ENCODE measurements at places on chromosomes 6 and 20.
A peak's percentile ranks its signal among the peaks of the same experiment; 100 is the strongest.

- no peak for DNase-seq
Measured at GRCh38 chr6:13026557-13026956, 301.8 kb downstream of the TBC1D7 start.

DNA sequence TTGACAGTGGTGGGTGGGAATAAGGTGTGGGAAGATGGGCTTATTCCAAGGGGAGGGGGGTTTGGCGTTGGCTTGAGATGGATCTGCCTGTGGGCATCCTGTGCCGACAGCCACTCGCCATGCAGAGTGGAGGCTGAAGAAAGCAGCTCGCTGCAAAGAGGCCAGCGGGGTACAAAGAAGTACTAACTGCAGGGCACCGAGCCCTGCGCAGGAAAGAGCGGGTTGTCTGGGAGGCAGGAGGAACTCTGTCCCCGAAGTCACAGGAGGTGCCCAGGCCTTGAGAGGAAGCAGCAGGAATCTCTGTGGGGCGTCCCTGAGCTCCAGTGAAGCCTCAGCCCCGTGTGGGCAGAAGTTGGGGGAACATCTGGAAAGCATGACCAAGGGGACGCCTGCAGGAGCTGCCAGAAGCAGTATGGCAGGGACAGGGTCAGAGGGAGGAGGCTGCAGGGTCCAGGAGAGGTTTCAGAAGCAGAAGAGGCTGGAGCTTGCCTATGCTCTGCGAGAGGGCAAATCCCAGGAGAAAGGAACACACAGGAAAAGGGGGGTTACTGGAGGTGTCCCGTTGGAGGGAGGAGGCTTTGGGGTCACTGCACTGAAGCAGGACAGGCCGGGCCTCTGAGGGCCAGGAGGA, 77.2 kb downstream of the THBS2 start:
- DNase-seq = no peak

DNA sequence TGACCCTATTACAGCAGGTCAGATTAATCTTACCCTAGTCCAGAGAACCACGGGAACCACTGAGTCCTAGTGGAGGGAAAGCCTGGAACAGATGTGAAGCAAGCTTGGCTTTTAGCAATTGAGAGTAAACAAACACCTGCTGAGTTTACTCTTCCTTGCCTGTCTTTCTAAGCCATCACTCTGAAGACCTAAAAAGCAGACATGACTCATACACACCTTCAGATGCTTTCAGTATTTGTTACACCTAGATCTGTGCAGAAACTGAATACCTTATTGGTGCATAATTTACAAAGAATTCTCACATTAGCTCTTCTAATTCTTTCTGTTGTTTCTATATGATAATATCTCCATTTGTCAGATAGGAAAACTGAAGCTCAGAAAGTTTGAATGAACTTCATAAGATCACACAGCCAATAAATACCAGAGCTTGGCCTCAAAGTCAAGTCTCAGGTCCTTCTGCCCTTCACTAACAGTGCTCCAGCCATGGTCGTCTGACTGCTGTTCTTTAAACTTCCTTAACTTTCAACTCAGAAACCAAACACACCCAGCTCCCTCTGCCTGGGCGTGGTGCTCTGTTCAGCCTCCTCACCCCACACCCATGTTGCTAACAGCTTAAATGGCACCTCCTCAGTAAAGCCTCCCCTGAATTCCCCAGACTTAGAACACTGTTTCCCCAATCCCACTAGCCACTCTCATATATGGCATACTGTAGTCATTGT, 8.6 kb upstream of the GABBR1 start:
- no peak for DNase-seq

DNA sequence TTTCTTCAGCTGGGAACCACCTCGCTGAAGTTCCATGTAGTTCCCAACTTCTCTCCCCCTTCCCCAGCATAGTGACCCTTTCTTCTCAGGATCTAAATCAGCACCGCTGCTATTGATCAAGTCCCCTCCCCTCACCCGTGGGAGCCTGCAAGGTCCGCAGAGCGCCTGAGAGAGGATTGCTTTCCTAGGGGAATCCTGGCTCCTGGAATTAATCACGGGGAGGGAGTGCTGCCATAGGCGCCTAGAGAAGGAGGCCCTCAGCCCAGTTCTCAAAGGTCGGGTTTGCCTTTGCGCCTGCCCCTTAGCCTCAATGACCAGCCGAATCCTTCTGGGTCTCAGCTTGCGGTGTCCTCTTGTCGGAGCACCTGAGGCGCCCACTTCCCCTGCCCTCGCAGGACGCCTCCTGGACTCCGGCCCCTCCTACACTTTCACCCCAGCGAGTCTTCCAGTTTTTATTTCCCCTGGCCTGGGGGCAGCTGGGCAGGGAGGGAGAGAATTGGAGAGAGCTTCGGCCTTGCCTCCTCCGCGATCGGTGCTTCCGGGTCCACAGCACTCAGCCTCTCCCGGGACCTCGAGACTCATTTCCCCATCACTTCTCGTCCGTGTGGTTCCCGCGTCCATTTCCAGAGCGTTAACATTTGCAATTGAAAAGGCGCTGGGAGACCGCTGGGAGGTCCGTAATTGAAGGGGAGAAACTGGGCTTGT, 3.1 kb upstream of the NKX2-2 start:
- no peak for DNase-seq

DNA sequence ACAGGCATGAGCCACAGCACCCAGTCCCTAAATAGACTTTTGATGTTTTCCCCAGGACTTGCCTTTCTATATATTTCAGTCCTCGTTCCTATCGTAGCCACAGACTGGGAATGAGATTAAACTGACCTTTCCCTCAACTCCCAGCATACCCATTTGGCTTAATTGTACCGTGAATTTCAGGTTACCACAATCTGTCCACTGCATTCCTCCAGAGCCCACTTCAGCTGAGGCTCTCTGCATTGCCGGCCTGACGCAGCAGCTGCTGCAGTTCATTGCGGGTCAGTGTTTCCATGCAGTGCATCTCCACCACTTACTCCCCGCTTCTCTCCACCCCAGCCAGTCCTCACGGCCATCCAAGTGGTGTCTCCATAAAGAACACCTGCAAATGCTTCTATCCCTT, 103.1 kb upstream of the RIN2 start:
- no peak for DNase-seq

- no peak for DNase-seq
Measured at GRCh38 chr6:144480473-144480872, 195.3 kb downstream of the UTRN start.

DNA sequence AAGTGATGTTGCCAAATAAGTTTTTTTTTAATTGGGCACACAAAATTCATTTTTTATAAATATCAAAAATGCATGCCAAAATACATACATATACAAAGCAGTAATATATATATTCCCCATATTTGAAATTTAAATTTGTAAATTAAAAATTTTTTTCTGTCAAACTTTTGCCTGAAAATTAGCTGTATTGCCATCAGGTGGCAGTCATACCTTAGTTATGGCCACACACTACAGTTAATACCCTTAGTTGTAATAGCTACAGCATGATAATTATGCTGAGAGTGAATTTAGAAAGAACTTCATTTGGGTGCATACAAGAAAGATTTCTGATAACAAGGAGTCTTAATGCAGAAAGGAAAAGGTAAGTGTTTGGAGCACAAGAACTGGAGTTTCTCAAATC, 46.2 kb upstream of the SDHAF4 start:
- DNase-seq = no peak

- DNase-seq = peak; percentile 13
Measured at GRCh38 chr20:43799150-43799711, 72.4 kb upstream of the GTSF1L start.

DNA sequence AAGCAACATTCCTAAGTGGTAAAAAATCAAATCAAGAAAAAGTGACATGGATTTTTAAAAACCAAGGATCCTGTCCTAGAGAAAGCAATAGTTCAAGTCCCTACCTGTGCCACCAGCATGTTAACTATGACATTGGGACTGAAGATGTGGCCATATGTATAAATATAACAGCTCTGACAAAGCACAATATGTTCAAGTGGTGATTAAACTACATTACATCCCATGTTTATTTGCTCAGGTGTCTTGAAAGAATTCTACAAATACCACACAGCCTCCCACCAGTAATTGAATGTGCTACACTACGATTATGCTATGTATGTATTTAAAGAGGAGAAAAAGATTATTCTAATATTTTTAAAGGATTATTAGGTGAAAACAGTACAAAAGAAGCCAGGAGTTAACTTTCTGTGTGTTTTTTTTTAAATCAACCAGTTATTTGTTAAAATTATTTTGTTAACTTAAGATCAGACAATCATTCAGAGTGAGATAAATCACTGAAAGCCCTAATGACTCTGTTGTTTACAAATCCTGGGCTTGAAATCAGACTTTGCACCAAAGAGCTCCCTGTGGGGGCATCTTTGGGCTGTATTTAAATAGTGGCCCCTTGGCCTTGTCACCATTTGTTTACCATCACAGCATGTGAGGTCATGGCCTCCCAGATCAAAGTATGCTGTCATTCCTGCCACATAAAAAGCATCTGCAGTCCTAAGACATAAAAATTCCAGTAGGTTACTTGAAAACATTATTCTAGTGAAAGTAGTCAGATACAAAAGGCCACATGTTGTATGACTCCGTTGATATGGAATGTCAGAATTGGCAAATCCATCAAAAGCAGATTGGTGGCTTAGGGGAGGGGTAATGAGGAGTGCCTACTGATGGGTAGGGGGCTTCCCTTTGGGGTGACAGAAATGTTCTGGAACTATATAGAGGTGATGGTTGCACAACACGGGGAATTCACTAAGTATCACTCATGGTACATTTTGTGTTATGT, 17.1 kb downstream of the TTLL2 start:
- no peak for DNase-seq

DNA sequence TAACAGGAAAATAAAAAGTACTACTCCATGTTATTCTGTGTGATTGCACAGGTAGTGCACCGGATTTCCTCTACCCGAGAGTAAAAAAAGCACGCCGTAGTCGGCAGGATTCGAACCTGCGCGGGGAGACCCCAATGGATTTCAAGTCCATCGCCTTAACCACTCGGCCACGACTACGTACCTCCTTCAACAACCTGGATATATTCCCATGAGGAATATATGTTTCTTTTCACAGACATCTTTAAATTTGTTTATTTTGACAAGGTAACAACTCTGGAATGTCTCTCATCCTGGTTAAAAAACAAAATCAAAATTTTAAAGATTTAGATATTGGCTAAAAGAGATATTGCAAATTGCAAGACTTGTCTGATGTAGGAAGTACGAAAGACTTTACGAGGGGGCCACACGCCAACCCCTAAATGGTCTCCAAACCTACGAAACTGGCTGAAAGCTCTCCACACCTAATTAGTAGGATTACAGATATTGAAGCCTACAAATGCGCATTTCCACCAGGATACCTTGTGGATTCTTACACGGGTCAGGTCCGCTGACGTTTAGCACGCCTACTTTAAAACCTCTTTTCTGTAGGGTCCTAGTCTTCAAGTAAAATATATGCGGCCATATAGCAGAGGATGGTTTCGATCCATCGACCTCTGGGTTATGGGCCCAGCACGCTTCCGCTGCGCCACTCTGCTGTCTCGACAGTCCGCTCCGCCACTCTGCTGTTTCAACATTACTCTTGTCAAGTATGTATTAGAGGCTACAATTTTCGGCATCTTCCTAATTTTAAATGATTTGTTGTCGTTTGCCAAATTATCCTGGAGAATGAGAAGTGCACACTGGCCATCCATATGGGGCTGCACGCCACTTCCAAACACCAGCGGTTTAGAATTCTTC, 52.2 kb upstream of the BTN3A2 start:
- DNase-seq = peak; percentile 83

DNA sequence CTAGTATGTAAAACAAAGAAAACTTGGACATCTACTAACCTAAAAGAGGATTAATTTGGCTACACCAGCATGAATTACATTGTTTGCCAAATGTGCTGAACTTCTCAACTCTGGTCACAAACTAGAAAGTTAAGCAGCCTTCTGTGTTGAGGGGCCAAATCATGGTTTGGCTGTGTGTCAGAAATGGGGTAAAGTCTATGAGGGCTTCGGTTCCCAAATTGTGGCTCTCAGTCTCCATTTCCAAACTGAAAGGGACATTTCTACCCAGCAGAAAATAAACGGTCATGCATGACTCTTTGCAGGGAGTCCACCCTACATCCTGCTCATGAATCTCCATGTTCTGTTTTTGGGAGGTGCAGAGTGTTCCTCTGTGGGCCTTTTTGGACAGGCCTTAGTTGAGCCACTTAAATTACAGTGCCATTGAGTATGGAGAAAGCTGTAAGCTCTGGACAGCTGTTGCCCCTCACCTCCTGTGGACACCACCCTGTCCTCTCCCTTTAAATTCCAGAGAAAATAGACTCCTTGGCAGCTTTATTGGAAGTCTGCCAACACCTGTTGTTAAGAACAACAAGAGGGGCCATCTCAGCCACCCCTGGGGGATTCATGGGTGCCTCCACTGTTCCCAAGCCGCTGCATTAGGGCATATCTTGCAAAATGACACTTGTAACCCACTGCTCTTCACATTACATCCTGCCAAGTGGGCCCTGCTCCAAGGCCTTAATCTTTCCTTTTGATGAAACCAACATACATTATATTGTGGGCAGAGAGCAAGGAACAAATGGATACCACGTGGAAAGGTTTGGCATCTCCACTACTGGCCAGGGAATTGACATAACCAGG, 27.5 kb upstream of the SNRPC start:
- DNase-seq = no peak

DNA sequence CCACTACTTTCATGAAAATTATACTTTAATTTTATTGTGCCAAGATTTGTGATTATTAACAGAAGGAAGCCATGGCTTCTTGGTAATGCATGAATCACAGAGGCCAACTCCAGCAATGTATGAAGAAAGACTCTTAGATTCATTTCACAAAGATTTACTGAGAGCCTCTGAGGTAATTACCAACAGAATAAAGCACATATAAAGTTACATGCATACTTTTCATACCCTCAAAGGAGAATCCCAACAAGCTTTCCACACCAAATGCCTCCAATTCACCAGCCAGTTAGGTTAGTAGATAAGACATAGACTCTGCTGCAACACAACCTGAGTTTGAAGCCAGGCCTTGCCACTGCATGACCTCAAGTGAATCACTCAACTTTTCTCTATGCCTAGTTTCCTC, 41.9 kb downstream of the HBS1L start:
- no peak for DNase-seq

GRCh38 chr20:63529180-63529860, 7.9 kb downstream of the PTK6 start:
- DNase-seq = no peak

GRCh38 chr20:11261533-11262000, 587.8 kb upstream of the JAG1 start:
- DNase-seq = no peak

DNA sequence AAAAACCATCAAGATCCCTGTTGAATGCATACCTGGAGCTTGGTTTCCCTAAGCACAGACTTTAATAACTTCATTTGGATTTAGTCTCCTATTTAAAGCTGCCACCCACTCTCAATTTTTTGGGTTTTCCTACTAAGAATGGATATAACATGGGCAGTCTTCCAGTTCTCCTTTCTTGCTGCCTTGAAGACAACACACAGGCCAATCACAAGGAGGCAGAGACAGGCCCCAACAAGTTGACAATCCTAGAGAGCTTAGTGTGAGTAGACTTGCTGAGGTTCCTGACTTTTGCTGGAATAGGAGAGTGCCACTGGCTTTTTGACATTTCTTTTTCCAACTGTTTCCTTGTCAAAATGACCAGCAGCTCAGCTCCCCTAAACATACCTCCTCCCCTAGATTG, 112.3 kb upstream of the ESR1 start:
- no peak for DNase-seq

GRCh38 chr6:14470671-14471070, 353.1 kb downstream of the CD83 start:
- no peak for DNase-seq

Data from left kidney (tissue), 8 donors.